ENCODE measurements at places on chromosomes 2 and 18.

DNA sequence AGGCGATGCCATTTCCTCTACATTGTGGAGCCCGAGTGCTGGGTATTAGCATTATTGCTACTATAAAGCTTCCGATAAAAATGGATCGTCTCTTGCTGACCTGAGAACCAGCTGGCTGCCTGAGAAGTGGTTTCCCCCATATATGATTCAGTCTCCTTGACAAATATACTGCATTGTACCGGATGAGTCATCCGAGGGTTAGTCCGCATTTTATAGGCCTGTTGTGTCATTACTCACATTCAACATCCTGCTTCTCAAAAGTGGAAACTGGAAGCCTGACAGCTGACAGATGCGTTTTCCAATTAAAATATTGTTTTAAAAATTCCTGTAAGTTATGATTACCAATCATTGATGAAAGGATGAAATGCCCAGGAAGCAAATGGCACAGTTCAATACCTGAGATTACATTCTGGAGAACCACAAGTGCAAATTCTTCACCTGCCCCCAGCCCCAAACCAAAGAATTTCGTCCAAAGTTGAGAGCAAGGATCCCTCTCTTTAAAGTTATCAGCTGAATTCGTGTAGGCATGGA is 65.7 kb downstream of the SPRED2 start:
- DNase-seq, result peak; percentile 87

GRCh38 chr2:52258038-52258437 is 1226.1 kb upstream of the NRXN1 start:
- no peak for DNase-seq

DNA sequence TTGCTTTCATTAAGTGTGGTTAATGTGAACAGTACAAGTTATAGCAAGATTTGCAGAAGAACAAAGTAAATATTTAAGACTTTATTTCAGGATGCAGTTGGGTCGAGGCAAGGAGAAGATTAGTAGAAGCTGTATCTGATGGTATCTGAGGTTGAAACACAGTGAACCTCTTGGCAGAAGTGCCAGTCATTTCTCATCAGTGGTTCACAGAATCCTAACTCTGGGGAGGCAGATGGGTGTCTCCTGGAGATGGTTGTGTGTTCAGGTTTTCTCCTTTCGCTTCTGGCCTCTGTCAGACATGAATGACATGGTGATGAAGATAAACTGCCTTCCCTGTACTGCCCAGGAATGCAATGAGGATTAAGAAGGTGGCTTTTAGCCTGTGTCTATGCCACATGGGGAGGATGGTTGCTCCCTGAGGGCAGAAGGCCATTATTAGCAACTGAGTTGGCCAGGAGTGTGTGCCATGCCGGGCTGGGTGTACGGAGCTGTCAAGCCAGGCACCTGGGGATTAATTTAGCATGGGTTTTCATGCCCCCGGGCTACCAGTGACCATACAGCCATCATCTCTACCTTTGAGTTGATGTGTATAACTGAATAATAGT is 28.0 kb downstream of the MGAT5 start:
- DNase-seq, result no peak

GRCh38 chr2:85959826-85960225 is 71.0 kb upstream of the ST3GAL5 start:
- DNase-seq, result no peak

GRCh38 chr2:30231996-30232800 is 864 bp downstream of the LBH start:
- no peak for DNase-seq

GRCh38 chr2:134086594-134087219 is 167.2 kb upstream of the MGAT5 start:
- no peak for DNase-seq

- no peak for DNase-seq
Measured at GRCh38 chr2:187125318-187125717, 276.3 kb upstream of the ZSWIM2 start.

- peak; percentile 47 for DNase-seq
Measured at GRCh38 chr2:65370387-65371073, 61.9 kb downstream of the SPRED2 start.

- no peak for DNase-seq
Measured at GRCh38 chr2:159379181-159379580, 92.7 kb upstream of the WDSUB1 start.

DNA sequence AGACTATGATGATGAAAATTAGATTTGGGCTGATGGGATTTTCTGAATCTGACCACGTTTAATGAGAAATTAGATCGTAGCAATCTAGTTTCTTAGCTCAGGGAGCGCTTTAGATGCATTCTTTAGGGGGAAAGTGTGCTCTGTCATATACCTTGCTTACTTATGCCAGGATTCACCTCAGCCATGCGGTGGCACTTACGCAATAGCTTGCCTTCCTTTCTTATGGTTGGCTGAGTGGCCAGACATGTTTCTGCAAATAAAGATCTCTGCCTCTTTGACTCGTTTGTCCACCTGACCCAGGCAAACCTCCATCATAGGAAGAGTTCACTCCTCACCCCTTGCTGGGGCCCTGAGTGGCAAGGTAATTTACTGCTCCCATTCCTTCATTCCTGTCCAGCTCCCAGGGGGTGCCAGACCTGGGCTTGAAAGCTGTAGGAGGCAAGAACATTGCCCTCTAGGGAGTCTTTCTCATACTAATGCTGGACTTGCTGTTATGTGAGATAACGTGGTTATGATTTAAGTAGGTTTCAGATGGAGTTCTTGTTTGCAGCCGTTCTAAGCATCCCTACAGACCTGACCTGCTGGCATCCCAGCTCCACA is 57.1 kb downstream of the FBLN7 start:
- DNase-seq, result no peak

GRCh38 chr2:225027061-225027762 is 15.1 kb downstream of the DOCK10 start:
- DNase-seq, result no peak

DNA sequence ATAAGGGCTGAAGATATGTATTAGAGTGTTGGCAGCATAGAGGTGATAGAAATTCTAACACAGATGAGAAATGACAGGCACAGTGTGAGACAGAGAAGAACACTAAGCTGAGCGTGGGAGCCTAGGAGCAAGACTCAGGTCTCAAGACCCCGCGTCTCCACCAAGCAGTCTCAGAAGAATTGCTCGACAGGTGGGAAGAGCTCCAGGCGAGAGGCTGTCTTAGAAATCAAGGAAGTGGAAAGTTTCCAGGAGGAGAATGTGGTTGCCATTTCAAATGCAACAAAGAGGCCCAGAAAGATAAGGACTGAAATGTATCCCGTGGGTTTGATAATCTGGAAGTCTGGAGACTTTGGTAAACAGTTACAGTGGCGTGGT is 31.5 kb upstream of the CAB39 start:
- DNase-seq, result no peak

DNA sequence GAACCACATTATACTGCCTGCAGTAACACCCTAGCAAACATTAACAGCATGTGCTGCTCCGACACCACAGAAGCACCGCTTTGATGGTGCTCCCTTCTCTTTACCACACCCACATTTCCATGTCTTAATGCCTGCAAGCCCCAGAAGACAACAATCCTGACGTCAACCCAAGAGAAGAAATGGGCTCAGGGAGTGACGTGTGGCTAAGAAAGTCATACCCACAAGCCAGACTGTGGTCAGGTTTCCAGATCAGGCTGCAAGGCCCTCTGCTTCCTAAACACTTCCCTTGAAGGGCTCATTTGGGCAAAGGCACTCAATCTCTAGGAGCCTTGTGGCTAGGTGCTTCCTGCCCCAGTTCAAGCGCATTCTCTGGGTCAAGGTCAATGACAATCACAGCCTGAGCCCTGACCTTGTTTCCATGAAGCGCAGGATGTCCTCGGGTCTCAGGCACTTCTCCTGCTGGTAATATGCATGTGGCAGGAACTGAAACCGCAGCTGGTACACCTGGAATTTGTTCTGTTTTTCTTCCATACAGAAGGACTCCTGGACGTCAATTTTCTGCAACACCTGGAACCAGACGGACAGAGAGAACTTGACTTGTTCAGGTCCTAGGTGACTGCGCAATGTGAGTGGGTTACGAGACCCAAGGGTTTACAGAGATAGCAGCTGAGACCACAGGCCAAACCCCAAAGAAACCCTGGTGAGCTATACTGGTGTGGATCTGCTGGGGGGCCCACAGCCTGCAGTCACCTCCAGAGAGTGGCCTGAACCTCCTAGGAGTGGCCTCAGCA is 67.2 kb downstream of the POLR1A start:
- DNase-seq, result no peak

DNA sequence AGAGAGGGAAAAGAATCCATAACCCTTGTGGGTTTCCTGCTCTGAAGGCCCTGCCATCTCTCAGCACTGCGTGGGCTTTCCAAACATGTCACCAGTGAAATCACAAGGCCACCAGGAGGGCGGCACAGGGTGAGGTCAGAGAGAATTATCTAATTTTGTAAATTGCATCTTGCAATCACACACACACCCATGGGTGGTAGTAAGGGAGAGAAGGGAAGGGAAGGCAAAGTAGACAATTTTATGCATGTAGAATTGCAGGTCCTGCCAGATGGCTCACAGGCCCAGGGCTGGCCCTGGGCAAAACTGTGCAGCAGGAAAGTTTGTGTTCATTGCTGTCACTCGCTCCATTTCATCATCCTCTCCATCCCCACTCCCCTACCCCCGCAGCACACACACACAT is 21.0 kb upstream of the ZBTB7C start:
- no peak for DNase-seq

GRCh38 chr2:45171136-45171501 is 161.9 kb upstream of the SIX2 start:
- no peak for DNase-seq

- DNase-seq, result no peak
Measured at GRCh38 chr18:54089749-54090459, 134.6 kb downstream of the MBD2 start.

DNA sequence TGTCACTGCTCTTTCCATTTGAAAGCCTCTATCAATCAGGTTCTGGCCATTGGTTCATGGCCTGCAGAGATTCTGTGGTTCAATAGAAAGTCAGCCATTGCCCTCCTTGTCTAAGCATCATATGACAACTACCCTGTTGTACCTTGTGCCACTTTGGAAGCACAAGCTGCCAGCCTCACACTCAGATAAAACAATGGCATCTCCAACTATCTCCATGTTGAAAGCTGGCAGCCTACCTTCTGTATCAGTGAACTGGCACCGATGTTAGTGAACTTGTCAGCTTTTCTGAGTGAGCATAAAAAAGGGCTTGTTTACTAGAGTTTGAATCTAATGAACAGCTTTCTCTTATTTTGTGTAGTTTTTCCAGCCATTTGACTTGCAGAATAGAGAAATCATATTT is 203.3 kb upstream of the SESTD1 start:
- no peak for DNase-seq

- no peak for DNase-seq
Measured at GRCh38 chr2:102940684-102941083, 178.9 kb downstream of the TMEM182 start.

GRCh38 chr2:202135091-202135874 is 62.2 kb downstream of the KIAA2012 start:
- peak; percentile 99 for DNase-seq

DNA sequence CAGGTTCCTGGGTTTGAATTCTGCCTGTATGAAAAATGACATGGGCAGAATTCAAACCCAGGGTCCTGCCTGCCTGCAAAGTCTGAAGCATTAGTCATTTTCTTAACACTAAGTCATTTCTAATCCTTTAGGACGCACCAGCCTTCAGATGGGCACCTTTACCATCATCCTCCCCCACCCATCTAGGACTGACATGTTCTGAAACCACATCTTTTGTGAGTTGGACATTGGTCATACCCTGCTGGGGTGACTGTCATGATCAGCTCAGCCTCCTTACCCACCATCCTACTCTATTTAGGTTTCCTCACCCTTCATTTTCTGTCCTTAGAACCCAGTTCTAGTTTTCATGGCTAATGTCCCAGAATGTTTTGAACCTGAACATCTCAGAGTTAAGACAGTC is 104.9 kb downstream of the TRIB2 start:
- no peak for DNase-seq

GRCh38 chr2:30233271-30234009 is 2.1 kb downstream of the LBH start:
- no peak for DNase-seq

- DNase-seq, result no peak
Measured at GRCh38 chr2:175450029-175450760, 268.7 kb upstream of the ATP5MC3 start.

DNA sequence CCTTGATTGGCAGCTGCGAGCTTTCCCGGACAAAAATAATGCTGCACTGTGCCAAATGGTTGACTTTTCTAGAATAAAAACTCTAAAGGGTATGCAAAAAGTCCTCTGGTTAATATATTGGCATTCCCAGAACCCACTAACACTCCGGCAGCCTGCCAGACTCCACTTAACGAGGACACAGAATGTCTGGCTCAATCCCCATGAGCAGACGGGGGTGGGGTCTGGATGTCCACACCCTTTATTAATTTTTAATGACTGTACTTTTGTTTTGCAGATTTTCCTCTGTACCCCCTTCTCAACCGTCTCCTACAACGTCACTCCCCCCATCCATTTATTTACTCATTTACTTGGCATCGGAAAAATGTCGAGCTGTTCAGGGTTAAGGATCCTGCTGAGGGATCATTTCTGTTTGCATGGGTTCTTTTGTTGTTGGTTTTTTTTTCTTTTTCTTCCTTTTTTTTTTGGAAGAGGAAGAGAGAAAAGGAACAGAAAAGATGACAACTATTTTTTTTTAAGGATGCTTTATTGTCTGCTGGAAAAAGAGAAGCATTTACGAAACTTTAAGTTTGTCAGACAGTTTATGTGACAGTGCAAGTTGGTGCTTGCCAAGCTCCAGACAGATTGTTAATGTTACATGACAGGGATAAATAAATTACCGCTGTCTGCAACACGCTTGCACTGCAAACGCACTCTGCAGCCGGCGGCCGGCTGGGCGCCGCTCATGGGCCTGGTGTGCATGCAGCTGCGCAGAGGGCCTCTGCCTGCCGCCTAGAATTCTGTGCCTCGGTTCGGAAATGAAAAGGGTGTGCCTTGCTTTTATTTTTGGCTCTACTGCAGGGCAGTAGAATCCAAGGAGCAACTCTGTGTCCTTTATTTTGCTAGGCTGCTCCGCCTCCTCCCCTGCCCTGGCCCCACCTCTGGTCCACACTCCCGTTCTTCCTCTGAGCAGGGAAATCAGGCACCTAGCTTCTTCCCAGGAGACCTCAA is 3.6 kb downstream of the LDLRAD4 start:
- peak; percentile 12 for DNase-seq

- DNase-seq, result no peak
Measured at GRCh38 chr2:128541448-128541847, 222.8 kb upstream of the HS6ST1 start.

GRCh38 chr2:8754106-8754776 is 72.4 kb downstream of the ID2 start:
- peak; percentile 60 for DNase-seq

- DNase-seq, result no peak
Measured at GRCh38 chr2:238418999-238419546, 7.7 kb upstream of the ASB1 start.

- no peak for DNase-seq
Measured at GRCh38 chr2:111884592-111884964, 585 bp upstream of the ANAPC1 start.
